ENCODE measurements at places on chromosomes 13 and 19.

GRCh38 chr13:93304868-93305613, 78.4 kb downstream of the GPC6 start:
- DNase-seq: peak; percentile 91

- DNase-seq: no peak
These were observed 1034.8 kb downstream of the PCDH17 start for GRCh38 chr13:58666331-58666730.

GRCh38 chr13:99484473-99484872, 16.8 kb upstream of the TM9SF2 start:
- DNase-seq: no peak

DNA sequence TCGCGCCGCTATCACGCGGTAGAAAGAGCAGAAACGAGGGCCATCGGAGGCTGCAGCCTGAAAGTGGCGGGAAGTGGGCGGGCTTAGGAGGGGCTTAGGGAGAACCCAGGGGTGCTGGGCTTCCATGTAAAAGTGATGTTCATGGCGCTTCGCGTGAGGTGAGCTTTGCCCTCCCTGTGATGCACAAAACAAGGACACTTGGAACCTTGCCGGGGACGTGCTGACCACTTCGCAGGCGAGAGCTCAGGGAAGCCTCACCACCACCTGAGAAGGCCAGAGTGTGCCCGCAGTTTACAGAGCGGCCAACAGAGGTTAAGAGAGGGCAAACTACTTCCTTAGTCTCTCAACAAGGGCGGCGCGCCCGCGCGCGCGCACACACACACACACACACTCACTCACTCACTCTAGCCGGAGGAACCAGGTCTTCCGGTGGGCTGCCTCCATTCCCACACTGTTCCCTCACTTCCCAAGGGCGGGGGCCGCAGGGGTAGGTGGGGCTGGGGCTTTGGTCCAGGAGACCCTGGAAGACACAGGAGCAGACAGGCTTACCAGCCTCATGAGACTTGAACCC, 651 bp downstream of the GAPDHS start:
- peak; percentile 24 for DNase-seq

- no peak for DNase-seq
These were observed 300.7 kb downstream of the LMO7 start for GRCh38 chr13:75936791-75937190.

DNA sequence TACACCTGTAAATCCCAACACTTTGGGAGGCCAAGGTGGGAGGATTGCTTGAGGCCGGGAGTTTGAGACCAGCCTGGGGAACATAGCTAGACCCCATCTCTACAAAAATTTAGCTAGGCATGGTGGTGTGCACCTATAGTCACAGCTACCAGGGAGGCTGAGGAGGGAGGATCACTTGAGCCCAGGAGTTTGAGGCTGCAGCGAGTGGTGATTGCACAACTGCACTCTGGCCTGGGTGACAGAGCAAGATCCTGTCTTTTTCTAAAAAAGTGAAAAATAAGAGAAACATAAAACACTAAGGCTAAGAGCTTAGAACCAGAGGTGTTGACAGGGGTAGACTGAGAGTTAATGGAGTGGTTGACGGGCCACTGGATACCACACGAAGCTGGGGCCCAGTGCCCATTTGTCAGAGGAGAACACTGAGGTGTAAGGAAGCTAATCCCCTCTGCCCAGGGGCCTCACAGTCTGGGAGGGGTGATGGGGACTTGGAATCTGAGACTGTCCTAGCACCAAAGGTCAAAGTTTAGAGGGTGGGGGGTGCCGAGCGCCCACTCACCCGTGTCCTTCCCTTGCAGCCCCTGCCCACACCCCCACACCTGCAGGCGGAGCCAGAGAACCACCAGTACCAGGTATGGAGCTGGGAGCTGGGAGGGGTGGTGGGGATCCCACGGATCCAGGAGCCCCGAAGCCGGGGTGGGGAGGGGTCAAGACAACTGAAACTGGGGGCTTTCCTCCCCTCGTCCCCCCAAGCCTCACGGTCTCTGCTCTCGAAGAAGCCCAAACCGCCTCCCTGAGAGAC, 10.9 kb downstream of the CEACAM19 start:
- DNase-seq: no peak

DNA sequence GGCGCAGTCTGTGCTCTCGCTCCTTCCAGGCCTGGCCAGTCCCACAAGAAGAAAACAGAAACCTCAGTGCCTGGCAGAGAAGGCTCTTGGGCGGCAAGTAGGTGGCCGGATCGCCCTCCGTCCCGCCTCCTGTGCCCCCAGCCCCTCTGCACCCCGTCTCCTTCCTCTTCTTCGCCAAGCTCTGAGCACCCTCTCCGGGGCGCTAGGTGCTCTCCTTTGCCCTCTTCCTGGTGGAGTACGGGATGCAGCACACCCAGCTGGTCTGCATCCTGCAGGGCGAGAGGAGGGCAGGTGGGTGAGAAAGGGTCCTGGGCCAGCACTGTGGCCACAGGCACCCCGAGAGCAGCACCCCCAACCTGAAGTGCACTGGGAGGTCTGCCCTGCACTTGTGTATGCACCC, 17.3 kb downstream of the C13orf46 start:
- DNase-seq: no peak

GRCh38 chr13:66536746-66537145, 693.4 kb downstream of the PCDH9 start:
- no peak for DNase-seq

DNA sequence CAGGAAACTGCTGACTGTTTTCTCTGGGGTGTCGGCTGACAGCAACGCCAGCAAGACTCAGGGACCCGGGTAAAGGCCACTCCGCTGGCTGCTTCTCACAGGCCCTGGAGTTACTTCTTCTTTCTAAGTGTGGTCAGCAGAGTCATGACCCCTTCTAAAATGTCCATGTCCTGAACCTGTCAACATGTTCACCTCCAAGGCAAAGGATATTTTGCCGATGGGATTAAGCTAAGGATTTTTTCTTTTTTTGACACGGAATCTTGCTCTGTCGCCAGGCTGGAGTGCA, 7.9 kb downstream of the PEX11G start:
- DNase-seq: no peak

DNA sequence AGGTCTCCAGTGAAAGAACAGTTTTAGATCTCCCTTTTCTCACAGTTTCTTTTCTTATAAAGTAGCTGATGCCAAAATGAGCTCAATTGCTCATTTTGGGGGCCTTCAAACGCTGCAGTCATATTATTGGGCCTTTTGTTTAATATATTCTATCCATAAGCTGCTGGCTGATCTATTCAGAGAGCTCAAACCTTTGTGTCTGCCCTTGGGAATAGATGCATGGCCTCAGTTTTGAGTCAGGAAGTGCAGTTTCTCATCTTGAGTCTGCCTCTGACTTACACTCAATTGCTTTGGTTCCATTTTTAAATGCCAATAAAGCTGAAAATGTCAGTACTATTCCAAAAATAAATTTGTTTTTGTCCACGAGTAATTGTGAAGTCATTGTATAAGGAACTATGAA, 468.9 kb downstream of the KLF12 start:
- DNase-seq: peak; percentile 92

DNA sequence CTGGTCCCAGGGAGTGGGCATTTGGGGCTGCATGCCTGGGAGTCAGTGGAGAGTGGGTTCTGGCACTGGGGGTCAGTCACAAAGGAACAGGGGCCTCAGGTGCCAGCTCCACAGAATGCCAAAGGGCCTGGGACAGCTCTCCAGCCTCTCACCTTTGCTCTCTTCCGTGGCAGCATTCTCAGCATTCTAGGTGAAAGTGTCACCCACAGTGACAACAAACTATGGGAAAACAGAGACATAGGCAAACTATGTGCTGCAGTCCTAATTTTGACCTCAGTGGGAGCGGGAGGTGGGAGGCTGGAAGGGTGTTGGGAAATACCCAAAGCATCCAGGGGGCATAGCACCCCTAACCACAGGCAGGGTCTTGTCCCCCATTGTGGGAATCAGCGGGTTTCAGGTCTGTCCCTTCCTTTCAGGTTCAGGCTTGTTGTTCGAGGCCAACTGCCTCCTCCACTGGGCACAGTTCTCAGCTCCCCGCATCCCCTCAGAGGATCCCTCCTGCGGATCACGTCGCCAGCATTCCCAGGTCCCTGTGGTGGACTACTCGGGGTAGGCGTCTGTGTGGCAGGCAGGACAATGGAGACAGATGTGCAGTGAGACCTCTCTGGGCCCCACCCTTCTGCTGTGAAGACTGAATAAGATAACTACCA, 52.4 kb downstream of the TSHZ3 start:
- no peak for DNase-seq

- no peak for DNase-seq
These were observed 24.4 kb downstream of the UBAC2 start for GRCh38 chr13:99225078-99225477.

GRCh38 chr13:102729560-102730270, 34.9 kb upstream of the METTL21C start:
- DNase-seq: peak; percentile 16

DNA sequence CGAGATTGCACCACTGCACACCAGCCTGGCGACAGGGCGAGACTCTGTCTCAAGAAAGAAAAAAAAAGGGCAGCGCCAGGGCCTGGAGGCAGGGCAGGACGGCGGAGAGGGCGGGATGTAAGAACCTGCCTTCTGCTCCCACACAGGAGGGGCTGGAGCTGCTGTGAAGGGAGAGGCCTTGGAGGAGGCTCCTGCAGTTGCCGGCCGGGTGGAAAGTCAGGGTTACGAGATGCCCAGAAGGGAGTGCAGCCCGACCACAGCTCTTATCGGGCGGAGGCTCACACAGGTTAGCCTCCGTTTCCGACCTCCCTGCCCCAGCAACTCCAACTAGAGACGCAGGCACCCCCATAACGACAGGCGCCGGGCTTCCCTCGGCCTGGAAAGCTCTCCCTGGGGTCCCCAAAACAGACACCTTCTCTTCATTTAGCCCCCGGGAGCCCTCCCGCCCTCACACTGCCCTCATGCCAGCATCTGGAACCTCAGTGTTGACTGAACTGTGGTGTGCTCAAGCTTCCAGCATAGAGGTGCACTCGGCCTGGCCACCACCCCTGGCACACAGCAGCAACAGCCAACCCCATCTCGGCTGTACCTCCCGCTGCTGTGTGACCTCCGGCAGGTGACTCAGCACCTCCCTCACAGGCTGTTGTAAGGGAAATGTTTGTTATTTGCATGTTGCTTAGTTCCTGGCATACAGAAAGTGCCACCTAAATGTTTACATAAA, 1.4 kb downstream of the PLPP2 start:
- DNase-seq: peak; percentile 77

DNA sequence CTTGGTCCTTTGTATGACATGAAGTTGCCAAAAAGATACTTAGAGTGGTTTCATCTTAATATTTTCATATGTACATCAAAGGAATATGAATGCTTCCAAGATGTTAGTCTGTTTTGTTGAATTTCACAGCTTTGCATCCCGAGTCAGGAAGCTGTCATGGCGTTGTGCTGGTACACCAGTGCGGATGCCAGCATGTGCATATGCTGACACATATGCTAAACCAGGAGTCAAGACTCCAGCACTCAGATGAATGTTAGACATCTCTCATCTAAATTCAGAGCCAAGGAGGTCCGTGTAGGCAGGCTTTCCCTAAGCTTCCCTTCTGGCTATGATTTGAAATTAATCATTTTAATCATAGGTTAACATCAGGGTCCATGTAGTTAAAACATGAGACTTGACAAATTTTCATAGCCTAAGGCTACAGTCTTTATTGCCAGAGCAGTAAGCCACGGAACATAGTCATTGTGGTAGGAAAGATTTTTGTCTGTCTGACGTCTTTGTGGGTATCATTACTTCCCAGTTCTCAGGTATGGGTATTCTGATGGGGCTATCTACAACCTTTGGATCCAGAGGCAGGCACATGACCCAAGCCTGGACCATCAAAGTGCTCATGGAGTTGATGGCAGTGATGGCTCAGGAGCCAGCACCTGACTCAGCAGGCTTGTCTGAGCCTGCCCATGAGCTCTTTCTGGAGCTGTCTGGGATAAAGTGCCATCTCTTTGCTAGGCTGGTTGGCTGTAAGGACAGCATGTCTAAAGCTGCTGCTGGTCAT, 246.1 kb downstream of the KCNRG start:
- DNase-seq: peak; percentile 12

GRCh38 chr13:73880365-73880764, 253.8 kb downstream of the KLF12 start:
- no peak for DNase-seq

GRCh38 chr13:24649688-24650043, 30.5 kb upstream of the ATP12A start:
- no peak for DNase-seq

DNA sequence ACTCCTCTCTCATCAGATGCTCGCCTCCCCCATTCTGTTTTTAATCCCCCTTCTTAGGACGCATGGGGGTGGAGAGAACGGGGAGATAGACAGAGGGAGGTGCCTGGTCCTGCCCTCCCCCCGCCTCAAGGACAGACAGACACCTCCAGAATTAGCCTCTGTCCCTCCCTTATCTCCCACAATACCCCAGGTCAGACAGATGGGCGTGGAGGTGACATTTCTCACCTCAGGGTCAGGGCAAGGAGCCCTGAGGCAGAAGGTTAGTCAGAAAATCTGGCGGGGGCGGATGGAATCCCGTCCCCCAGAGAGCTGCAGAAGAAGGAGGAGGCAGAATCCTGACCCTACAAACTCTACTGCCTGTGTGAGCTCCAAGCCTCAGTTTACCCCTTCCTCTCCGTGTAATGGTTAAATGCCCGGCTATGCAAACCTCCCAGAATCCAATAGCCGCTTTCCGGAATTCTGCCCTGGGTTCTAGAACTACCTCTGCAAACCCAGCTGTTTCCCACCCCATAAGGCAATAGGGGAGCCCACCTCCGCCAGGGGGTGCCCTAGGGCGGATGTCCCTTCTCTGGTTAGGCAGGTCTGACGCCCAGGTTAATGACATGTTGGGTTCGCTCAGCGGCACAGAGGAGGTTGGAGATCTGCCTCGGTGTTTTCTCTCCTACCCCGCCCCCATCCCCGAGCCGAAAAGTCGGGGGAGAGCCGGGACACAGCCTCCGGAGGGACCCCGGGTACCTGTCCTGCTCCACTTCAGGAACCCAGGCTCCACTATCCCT, 900 bp downstream of the PPP1R13L start:
- peak; percentile 52 for DNase-seq

DNA sequence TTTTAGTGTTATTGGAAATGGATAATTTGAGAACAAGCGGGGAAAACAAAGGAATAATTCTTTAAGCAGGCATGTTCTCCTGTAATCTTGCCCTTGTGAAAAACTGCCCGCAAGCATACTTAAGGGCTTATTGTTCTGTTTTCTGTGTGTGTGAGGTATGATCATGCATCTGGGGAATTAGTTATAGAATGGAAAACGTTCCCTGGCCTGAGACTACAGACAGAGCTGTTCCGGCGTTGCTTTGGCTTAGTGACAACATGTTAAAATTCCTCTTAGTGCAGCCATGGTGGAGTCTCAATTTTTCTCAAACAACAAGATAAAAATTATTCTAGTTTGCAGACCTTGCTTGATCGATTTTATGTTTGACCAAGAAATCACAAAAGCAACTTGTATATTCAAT, 560.2 kb upstream of the SPRY2 start:
- DNase-seq: no peak

Data from NCI-H146 (cell line).